ENCODE measurements at places on chromosomes 12 and 14. TPM values are rescaled to one million over a fixed set of nuclear protein-coding genes. Genes with fewer than 3 reads are reported as not detected.

The TMEM229B gene
- 0.31 TPM for polyA plus RNA-seq

The KRT1 gene
- polyA plus RNA-seq = 20.8 TPM

The KLRK1 gene
- polyA plus RNA-seq = 0.48 TPM

The P2RX4 gene
- 11.9 TPM for polyA plus RNA-seq

The CLEC1B gene
- not detected for polyA plus RNA-seq

The DERA gene
- polyA plus RNA-seq = 32.8 TPM

The RAP1B gene
- polyA plus RNA-seq = 84.4 TPM

The LAG3 gene
- 0.80 TPM for polyA plus RNA-seq

The E2F7 gene
- polyA plus RNA-seq = 3.6 TPM

The OVCH1 gene
- polyA plus RNA-seq = 0.54 TPM

The RGS6 gene
- polyA plus RNA-seq = 7.6 TPM

The HVCN1 gene
- 4.4 TPM for polyA plus RNA-seq

The SOCS4 gene
- 8.8 TPM for polyA plus RNA-seq

The KLRB1 gene
- 0.56 TPM for polyA plus RNA-seq

The B4GALNT3 gene
- 12.9 TPM for polyA plus RNA-seq

The MYO1H gene
- polyA plus RNA-seq = 0.25 TPM

The C12orf75 gene
- polyA plus RNA-seq = 9.1 TPM

The RPS6KL1 gene
- polyA plus RNA-seq = 14.3 TPM

The PPP1R36 gene
- not detected for polyA plus RNA-seq

The DCD gene
- polyA plus RNA-seq = not detected

The TRHDE gene
- 0.40 TPM for polyA plus RNA-seq

The SMOC1 gene
- 4.2 TPM for polyA plus RNA-seq

The HHIPL1 gene
- 1.5 TPM for polyA plus RNA-seq

The TTC9 gene
- polyA plus RNA-seq = 8.1 TPM

The NTN4 gene
- 40.7 TPM for polyA plus RNA-seq

The MBD6 gene
- polyA plus RNA-seq = 46.2 TPM

The MAGOHB gene
- polyA plus RNA-seq = 16.5 TPM

The PTPRR gene
- polyA plus RNA-seq = 1.5 TPM

The SIX4 gene
- 26.3 TPM for polyA plus RNA-seq

The CMKLR1 gene
- 4.5 TPM for polyA plus RNA-seq

The P2RX2 gene
- not detected for polyA plus RNA-seq

The KCNMB4 gene
- polyA plus RNA-seq = 14.5 TPM

The LRRC10 gene
- not detected for polyA plus RNA-seq
